Brain microvascular endothelial cell (primary cell): ENCODE measurements at places on chromosomes 11 and 22.

- peak; percentile 48 for DNase-seq
These were observed 199.7 kb downstream of the C11orf91 start for GRCh38 chr11:33500861-33501479.

DNA sequence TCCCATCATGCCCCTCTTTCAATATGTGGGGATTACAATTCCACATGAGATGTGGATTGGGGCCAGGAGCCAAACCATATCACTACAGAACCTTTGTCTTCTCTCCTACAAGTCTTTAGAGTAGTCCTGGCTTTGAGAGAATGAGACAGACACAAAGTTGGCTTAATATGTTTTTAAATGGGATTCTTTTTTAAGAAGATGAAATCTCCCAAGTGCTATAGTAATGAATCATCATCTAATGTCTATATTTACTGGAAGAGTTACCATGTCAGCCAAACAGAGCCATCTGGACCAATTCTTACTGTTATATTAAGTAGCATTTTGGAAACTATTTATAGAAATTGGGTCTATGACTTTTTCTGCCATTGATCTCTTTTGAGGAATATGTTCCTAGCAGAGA is 38.1 kb upstream of the CARD18 start:
- peak; percentile 77 for DNase-seq

DNA sequence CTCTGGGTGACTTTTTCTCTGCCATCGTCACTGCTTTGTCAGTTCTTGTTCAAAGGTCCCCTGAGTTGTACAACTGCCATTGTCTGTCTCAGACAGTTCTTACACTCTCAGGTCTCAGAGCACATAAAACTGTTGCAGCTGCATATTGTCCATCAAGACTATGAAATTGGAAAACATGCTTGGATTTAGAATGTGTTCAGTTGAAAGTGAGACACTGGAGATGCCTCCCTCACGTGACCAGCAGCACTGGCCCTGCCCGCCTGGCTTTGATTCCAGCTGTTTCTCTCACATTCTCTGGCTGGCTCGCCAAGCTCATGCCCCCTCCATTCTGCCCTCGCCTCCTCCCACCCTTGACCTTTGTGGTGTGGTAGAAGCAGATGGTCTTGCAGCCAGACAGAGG is 244.2 kb downstream of the NTM start:
- DNase-seq = no peak

DNA sequence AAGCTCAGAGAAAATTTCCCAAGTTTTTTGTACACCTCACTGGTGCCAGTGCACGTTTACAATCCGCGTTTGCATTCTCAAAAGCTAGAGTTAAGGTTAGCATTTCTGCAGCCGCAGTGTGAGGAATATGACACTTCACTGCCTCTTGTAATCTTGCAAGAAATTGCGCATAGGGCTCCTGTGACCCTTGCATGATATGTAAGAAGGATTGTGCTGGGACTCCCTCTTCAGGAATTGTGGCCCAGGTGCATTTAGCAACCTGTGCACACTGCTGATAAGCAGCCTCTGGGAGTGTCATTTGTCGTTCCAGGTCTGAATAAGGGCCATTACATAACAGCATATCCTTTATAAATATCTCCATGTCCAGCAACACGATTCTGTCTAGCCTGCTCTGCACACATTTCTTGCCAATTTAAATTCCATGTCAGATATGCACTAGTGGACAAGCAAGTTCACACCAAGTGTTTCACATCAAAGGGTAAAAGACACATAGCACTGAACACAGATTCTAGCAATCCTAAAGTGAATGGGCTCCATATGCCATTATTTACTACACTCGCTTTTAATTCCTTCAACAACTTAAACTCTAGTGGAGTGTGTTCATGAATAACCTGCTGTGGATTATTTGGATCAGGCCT is 69.2 kb upstream of the INCENP start:
- no peak for DNase-seq

- DNase-seq = no peak
These were observed 17.9 kb downstream of the TRIM44 start for GRCh38 chr11:35680506-35680905.

- no peak for DNase-seq
These were observed 25.8 kb downstream of the KRTAP5-5 start for GRCh38 chr11:1655168-1656060.

DNA sequence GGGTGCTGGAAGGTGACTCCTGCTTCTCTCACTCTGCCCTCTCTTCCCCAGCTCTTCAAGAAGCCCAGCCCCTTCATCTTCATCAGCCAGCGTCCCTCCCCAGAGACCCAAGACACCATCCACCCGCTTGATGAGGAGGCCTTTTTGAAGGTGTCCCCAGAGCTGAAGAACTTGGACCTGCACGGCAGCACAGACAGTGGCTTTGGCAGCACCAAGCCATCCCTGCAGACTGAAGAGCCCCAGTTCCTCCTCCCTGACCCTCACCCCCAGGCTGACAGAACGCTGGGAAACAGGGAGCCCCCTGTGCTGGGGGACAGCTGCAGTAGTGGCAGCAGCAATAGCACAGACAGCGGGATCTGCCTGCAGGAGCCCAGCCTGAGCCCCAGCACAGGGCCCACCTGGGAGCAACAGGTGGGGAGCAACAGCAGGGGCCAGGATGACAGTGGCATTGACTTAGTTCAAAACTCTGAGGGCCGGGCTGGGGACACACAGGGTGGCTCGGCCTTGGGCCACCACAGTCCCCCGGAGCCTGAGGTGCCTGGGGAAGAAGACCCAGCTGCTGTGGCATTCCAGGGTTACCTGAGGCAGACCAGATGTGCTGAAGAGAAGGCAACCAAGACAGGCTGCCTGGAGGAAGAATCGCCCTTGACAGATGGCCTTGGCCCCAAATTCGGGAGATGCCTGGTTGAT is 12.6 kb downstream of the IL10RA start:
- no peak for DNase-seq

DNA sequence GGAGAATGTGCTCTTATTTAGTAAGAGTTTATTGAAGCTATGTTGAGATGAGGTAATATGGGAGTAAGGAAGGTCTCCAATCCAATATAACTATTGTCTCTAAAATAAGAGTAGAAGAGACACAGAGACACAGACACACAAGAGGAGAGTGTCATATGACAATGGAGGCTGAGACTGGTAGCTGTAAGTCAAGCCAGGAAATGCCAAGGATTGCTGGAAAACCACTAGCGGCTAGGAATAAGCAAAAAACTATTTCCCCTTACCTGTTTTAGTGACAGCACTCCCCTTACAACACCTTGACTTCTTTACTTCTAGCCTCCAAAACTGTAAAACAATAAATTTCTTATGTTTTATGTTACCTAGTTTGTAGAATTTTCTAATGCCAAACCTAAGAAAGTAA is 1652.8 kb downstream of the LRRC4C start:
- no peak for DNase-seq

- DNase-seq = peak; percentile 12
These were observed 1.1 kb upstream of the MRGPRX4 start for GRCh38 chr11:18171377-18172000.

- DNase-seq = no peak
These were observed 576.5 kb upstream of the CCDC90B start for GRCh38 chr11:83862691-83863090.

- DNase-seq = no peak
These were observed 3.8 kb upstream of the MUC2 start for GRCh38 chr11:1070594-1071462.

DNA sequence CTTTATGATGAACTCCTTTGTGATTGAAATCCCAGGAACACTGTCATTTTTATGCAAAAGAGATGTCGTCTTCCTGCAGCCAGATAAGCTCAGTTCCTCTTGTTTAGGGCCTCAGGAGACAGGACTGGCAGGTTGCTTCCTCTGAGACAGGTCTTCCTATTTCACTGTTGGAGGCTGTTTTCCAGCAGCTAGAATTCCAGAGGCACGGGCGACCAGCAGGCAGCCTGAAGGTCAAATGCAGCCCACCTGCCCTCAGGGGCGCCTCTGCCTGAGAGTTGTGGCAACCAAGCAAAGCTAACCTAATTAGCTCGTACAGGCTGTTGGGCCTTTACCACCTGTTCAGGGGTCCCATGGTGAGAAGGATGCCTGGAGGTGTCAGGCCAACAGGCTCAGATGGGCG is 22.3 kb downstream of the SLC6A5 start:
- no peak for DNase-seq

DNA sequence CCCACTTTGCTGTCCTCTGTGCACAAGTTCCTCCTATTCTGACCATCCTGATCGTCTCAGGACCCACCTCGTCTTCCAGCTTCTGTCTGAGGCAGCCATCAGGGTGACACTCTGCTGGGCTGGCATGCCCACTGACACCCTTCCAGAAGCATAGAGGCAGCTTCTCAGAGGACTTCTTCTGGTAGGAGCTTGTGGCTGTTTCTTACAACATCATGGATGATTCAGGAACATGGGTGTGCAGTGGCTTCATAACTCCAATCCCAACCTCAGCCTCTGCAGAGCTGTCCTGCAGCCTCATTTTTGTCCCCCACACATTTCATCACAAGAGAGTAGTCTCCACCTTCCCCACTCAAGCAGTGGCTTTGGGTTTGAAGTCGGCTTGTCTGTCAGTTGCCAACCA is 20.9 kb upstream of the CTR9 start:
- DNase-seq = no peak

GRCh38 chr11:64098318-64098831 is 62.6 kb downstream of the FLRT1 start:
- DNase-seq = no peak

GRCh38 chr22:28448625-28449024 is 231.0 kb downstream of the TTC28 start:
- DNase-seq = no peak

- no peak for DNase-seq
These were observed 114.0 kb downstream of the GRIK4 start for GRCh38 chr11:120625565-120625964.

DNA sequence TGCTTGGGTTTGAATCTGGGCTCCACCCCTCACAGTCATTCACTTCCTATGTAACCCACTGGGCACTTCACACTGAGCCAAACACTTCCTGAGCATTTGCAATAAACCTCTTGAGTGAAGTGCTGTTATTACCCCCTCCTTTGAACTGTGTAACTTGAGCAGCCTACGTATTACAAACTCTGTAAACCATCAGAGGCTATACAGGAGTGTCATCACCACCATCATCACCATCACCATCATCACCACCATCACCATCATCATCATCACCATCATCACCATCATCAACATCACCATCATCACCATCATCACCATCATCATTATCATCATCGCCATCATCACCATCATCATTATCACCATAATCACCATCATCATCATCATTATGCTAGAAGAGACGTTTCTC is 18.4 kb downstream of the RTL6 start:
- DNase-seq = no peak

DNA sequence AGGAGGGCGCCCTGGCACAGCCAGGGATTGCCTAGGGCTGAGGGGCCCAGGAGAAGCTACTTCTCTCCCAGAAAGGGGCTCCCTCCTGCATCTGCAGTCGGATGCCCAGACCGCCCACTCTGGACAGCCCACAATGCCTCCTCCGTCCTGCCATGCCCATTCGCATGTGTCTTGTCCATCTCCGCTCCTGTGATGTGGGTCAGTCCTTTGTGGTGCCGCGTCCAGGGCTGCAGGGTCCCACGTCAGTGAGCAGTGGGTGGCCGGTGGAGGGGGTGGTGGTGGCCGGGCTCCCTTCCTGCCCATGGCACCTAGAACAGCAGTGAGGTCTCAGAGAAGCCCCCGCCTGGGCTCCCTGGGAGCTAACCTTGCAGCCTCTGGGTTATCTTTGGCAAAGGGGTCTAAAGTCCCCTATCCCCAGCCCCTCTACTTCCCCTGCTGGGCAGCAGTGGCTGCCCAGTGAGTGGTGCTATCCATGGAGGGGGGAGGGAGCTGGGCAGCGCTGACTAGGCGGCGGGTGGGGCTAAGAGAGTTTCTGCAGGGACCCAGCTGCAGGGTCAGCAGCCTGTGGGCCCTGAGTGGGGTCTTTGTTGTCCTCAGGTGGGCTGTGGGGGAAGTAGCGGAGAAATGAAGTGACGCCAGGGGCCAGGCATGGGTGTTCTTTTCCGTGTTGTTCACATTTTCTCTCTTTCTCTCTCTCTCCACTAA is 41.1 kb downstream of the KCNC1 start:
- no peak for DNase-seq

- DNase-seq = no peak
These were observed 1.5 kb downstream of the MIEF1 start for GRCh38 chr22:39503630-39504029.

GRCh38 chr22:35306350-35306967 is 6.8 kb downstream of the TOM1 start:
- DNase-seq = peak; percentile 12

DNA sequence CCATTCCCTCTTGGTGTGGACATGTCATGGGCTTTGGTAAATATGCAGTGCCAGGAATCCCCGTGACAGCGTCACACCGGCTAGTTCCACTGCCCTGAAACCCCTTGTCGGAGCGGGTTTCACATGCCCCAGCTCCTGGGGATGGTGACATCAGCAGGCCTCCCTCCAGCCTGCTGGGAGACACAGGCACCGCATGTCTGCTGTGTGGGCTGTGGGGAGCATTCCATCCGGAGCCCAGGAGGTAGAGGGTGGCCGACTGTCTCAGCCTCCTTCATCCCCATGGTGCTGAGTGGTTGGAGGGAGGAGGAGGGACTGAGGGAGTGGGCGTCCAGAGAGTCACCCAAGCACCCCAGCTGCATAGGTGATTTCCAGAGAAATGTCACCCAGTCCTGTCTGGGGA is 1161.1 kb downstream of the BRD1 start:
- DNase-seq = no peak

DNA sequence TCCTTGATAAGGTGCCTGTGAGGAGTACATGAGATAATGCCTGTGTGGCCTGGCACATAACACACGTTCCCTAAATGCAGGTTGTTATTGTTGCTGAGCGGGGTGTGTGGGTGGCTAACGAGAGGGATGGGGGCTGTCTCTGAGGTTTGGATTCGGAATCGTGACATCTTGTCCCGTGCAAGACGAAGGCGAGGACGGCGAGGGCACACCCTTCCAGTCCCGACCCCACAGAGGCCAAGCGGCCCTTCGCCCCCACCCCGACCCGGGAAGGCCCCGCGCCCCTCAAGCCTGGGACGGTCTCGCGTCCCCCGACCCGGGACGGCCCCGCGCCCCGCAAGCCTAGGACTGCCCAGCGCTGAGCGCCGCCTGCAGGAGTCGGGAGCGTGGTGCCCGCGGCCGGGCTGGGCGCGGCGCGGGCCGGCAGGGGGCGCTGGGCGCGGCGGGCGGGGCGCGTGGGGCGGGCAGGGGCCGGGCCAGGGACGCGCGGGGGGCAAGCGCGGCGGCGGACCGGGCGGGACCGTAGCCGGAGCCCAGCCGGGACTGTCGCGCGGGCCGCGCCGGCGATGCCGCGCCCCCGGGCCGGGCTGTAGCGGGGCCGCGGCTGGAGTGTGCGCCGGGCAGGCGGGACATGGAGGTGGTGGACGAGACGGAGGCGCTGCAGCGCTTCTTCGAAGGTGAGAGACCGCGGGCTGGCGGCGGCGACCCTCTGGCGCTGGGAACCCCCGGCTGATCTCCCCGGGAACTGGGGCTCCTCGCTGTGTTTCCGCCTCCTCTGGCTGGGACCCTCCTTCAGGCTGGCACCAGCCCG is at the start of gene MYRF:
Gene MYRF (plus strand): TSS at position 520 of the 808 bp plus-strand sequence. CDS start 109 bp downstream, at position 629.
- DNase-seq = no peak

DNA sequence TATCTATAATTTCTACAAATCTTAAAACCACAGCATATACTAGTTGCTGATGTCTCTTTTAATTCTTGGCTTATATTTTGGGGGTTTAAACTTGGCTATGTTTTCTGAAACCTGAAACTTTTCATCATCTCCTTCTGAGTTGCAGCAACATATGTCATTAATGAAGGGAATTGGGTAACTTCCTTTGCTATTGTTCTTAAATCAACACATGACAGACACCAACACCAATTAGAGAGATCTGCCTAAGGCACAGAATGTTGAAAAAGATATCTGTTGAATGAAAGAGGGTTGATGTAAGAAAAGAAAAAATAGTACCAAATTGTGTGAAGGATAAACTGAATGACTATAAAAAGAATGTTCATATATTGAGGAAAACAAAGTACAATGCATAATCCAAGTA is 10.3 kb upstream of the GAS2 start:
- no peak for DNase-seq
